ENCODE measurements at places on chromosomes 5 and 9.

DNA sequence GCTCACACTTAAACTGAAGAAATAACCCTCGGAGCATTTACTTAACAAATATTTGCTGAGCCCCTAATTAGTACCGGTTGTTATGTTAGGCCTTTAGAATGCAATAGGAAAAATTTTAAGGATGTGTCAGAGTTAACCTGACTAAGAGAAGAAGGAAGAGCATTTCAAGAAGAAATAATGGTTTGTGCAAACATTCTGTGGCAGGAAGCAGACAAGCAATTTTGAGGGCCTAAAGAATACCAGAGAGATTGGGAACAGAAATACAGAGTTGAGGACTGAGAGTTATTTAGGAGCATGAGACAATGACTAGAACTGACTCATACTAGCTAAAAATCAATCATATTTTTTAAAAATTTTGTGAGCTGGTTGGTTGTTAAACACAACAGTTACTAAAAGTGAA is 218.8 kb downstream of the PRR16 start:
- no peak for DNase-seq

GRCh38 chr9:16727452-16728136 is 142.9 kb downstream of the BNC2 start:
- no peak for DNase-seq

- DNase-seq = no peak
These were observed 4.4 kb downstream of the FGF10 start for GRCh38 chr5:44384816-44385215.

GRCh38 chr9:2059274-2059929 is 44.3 kb downstream of the SMARCA2 start:
- DNase-seq = no peak

DNA sequence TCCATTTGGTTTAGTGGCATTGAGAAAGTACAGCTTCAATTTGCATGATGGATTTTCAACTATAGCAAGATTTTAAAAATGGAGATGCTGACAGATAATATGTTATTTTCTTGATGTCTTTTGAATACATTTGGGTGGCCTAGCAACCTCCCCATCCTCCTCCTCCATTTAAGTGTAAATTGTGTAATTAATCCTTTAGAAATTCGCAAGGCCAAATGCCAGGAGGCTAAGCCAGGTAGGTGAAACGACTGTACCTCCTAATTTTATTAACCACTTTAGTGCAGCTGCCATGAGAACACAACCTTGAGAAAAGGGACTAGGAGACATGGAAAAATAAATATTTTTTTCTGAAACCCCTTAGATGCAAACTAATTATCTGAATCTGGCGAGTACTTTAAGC is 248.8 kb downstream of the MRPS30 start:
- DNase-seq = no peak

DNA sequence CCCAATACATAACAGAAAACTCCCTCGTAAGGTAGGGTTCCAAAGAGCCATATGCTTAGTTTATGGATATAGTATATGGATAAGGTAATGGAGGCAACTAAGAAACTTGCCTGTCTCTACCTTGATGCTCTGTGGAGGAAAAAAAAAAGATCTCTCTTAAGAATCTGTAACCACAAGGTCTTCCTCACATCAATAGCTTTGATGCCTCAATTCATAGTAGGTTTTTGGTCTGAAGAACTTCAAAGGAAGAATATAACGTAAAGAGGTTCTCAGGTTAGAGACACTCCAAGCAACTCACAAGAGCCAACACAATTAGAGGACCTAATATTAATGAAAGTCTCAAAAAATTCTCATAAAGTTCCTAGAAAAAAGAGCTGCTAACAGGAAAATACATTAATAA is 140.2 kb downstream of the FBN2 start:
- no peak for DNase-seq

- no peak for DNase-seq
These were observed 45.0 kb upstream of the TNC start for GRCh38 chr9:115162946-115163345.

DNA sequence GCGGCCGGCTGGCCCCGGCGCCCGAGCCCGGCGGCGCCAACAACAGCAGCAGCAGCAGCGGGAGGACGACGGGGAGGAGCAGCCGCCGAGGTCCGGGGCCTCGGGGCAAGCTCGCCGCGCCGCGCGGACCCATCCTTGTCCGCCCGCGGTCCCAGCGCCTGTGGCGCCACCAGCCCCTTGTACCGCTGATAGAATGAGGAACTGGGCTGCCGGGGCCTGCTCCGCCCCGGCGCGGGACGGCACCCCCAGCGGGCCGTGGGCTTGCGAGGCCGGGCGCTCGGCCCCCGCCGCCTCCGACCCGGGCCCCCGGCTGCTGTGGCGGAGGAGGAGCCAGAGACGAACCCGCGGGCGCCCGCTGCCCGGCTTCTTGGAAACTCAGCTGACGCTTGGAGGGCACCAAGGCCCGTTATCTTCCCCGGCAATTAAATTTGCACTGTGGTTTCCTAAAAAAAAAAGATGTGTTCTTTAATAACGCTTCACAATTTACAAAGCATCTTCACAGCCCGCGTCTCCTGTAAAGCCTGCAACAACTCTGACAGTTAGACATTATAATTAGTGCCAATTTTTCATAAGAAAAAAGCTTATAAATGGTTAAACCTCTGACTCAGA is at the start of gene ARSB:
ARSB (minus strand) TSS at position 195 of the 609 bp plus-strand sequence; CDS start at position 133, 62 bp downstream.
- no peak for DNase-seq

- DNase-seq = no peak
These were observed 209.4 kb downstream of the NFIB start for GRCh38 chr9:14104496-14104895.

- no peak for DNase-seq
These were observed 112.9 kb downstream of the CAMK4 start for GRCh38 chr5:111337133-111337532.

- DNase-seq = no peak
These were observed 70.8 kb downstream of the NXNL2 start for GRCh38 chr9:88605512-88606362.

GRCh38 chr9:93122721-93123221 is 11.3 kb downstream of the NINJ1 start:
- DNase-seq = no peak

DNA sequence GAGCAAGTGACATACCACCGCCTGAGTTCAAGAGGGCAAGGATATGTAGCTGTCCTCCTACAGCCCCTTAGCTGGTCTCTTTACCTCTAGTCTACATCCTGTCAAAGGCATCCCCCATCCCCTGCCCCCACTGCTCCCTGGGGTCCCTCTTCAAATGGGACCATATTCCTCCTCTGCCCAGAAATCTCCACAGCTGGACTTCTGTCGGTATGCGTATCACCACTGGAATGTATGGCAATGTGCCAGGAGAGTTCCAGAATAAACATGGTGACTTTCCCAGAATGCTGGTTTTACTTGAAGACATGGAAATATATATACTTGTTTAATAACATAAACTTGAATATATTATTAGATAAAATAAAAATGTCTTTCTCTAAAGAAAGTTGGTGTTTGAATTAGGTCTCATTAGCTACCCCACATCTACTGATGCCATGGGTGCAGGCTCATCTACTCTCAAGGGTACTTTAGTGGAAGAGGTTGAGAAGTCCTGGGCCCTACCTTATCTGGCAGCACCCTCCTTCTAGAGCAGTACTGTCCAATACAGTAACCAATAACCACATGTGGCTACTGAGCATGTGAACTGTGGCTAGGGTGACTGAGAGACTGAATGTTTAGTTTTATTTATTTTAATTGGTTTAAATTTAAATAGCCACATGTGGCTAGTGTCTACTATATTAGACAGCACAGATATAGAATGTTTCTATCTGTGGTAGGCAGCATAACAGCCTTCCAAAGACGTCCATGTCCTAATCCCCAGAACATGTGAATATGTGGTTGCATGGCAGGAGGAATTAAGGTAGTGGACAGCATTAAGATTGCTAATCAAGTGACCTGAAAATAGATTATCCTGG is 181.7 kb upstream of the SLC30A5 start:
- no peak for DNase-seq
